ENCODE measurements at places on chromosomes 6 and 20.

GRCh38 chr6:105509506-105510331, 106.8 kb upstream of the PREP start:
- DNase-seq = peak; percentile 58

DNA sequence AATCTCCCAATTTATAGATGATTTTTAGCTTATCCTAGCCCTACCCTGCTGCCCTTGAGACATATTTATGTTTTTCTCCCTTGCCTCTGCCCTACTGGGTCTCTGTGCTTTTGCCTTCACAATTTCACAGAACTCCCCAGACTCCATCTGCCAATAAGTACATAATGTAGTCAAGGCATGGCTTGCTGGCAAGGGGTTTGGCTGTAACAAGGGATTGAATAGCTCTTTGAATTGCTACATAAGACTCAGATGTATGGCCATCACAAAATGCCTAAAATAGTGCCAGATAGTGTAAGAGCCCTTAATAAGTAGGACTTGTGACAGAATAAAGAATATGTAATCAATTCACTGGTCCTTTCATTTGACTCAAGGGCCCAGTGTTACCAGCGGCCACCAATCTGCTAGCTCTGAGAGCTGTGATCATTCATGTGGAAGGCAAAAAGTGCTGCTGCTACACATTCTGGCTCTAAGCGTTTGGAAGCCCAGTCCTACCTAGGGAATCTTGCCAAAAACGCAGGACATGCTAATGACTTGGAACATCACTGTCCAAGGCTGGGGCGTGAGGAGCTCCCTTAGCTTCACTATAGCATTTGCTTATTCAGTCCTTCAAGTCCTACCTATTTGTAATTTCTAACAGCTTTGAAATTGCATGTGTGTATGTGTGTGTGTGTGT, 20.5 kb downstream of the CLVS2 start:
- DNase-seq = no peak

- no peak for DNase-seq
Observed at GRCh38 chr6:131792091-131792496, 15.7 kb upstream of the ENPP1 start.

- DNase-seq = no peak
Observed at GRCh38 chr6:127096167-127096566, 22.3 kb upstream of the RSPO3 start.

- no peak for DNase-seq
Observed at GRCh38 chr6:168192195-168192900, 113.3 kb upstream of the FRMD1 start.

GRCh38 chr6:39021779-39022178, 26.8 kb upstream of the GLP1R start:
- DNase-seq = no peak

GRCh38 chr6:109901976-109902375, 76.1 kb upstream of the GPR6 start:
- DNase-seq = no peak

GRCh38 chr6:2677080-2677593, 73.6 kb downstream of the MYLK4 start:
- no peak for DNase-seq

DNA sequence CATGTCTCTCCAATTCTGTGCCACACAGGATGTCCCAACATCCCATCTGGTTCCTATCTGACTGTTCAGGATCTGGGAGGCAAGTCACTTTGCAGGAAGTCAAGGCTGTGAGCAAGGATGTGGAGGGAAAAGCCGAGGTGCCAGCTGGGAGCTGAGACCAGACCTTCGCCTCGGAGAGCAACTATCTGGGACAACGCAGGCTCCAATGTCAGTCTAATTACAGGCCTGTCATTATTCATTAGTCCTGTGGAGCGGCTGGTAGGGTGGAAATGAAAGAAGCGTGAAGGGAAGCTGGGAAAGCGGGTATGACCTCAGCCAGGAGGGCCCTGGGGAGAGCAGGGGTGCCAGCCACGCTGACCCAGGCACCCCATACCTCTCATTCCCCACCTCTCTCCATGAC, 147.3 kb downstream of the UNC5CL start:
- no peak for DNase-seq

- no peak for DNase-seq
Observed at GRCh38 chr6:53929041-53929820, 134.4 kb downstream of the LRRC1 start.

- DNase-seq = no peak
Observed at GRCh38 chr6:42338744-42339222, 112.9 kb downstream of the TRERF1 start.

- no peak for DNase-seq
Observed at GRCh38 chr6:20182926-20183521, 29.2 kb downstream of the MBOAT1 start.

DNA sequence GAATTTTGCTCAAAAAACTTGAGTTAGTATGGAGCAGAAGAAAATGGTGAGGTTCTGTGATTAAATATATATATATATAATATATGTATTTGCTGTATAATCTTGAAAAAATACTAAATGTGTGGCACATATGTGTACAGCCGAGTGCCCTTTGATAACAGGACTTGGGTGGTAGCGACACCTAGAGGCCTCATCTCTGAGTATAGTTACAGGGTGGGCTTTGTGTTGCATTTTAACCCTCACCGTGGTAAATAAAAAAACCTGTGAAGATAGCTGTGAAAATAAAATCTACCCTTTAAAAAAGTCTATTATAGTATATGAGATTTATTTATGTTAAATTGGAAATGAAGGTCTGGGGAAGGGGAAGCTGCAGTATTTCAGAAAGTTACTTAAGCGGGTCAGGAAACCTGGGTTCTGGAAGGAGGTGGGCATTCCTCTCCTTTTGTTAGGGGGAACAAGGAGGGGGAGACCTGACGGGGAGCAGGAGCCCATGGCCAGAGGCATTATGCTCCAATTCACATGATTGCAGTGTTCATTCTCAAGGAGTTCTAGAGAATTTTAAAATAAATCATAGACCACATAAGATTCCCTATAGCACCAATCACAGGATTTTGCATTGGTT, 82.7 kb downstream of the SH3BGRL2 start:
- peak; percentile 26 for DNase-seq

All from right lung (tissue), 10 donors.